ENCODE measurements at places on chromosomes 11 and 22. TPM values are rescaled to one million over a fixed set of nuclear protein-coding genes. Genes with fewer than 3 reads are reported as not detected.

CHADL gene
- 3.7 TPM for total RNA-seq

SERHL2 gene
- total RNA-seq, result 4.4 TPM

SLC22A25 gene
- 0.23 TPM for total RNA-seq

EXT2 gene
- total RNA-seq, result 100 TPM

CCDC88B gene
- total RNA-seq, result 3.2 TPM
